ENCODE measurements at places on chromosomes 13 and 19.
A peak's percentile ranks its signal among the peaks of the same experiment; 100 is the strongest.

DNA sequence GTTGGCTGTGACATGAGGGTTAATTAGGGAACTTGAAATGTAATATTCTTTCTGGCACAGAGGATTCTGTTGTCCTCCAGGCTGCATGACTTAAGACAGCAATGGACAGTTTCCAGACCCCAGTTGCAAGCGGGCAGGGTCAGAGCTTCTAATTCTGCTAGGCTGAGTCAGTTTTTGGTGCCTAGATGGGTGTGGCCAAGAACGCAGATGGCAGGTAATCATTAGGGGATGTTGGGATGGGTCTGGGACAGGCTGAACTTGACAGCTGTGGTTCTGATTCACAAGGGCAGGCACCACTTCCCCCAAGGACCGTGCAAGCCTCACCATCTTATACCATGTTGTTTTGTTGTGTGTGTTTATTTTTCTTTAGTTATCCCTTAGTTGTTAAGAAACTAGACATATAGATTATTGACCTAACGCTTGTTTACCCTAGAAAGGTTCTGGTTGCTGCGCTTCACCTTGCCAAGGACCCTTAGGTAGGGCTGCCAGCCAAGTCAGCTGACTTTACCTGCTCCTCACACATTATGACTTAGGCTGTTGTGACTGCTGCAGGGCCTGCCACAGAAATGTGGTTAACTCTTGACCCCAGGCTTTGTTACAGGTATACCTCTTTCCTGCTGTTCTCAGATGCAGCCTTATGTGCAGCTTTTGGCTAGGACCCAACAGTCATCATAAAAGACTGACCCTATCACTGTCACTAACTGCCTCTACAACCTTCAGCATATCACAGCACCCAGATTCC lies 117.7 kb upstream of the KLF12 start:
- no peak for DNase-seq

DNA sequence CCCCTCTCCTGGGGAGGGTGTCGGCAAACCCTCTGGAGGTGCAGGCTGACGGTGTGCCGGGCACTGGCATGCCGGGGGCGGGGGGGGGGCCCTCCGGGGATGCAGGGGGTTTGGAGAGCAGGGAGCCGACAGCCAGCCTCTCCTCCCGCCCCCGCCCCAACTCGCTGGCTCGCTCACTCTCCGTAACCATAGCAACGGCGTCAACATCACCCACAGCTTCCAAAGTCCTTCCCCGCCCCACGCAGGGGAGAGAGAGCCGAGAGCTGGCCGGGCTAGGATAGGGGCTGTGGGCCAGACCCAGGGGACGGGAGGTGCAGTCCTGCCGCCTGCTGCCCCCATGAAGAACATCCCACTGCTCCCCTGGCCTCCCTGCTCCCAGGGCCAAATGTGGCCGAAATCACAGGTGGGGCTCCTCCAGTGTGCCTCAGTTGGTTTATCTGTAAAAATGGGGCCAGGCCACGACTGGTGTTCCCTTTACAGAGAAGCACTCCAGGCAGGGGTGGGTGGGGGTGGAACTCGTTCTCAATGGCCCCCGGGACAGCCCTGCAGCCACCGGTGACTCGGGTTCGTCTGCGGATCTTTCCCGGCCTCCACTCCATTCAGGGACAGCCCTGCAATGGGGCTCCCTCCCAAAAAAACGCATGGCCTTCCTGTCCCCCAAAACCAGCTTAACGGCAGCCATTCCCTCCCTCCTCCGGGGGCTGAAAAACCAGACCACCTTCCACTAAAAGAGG lies 3.2 kb downstream of the KLF16 start:
- DNase-seq = no peak

- DNase-seq = no peak
Observed at GRCh38 chr19:23070353-23071146, 46.3 kb upstream of the ZNF730 start.

- DNase-seq = no peak
Observed at GRCh38 chr13:84130495-84131114, 248.3 kb upstream of the SLITRK1 start.

DNA sequence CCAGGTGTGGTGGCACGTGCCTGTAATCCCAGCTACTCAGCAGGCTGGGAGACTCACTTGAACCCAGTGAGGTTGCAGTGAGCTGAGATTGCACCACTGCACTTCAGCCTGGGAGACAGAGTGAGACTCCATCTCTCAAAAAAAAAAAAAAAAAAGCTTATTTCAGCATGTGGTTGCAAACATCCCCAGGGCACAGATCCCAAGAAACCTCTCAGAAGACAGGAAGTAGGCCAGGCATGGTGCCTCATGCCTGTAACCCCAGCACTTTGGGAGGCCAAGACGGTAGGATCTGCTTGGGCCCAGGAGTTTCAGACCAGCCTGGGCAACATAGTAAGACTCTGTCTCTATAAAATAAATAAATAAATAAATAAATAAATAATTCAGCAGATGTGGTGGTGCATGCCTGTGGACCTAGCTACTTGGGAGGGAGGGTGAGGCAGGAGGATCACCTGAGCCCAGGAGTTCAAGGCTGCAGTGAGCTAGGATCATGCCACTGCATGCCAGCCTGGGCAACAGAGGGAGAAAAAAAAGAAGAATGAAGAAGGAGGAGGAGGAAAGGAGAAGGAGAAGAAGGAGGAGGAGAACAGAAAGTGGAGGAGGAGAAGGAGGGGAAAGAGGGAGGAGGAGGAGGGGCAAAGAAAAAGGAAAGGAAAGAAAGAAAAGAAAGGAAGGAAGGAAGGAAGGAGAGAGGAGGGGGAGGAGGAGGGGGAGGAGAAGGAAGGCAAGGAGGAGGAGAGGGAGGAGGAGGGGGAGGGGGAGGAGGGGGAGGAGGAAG lies 4.3 kb upstream of the LRRC8E start:
- DNase-seq = no peak

DNA sequence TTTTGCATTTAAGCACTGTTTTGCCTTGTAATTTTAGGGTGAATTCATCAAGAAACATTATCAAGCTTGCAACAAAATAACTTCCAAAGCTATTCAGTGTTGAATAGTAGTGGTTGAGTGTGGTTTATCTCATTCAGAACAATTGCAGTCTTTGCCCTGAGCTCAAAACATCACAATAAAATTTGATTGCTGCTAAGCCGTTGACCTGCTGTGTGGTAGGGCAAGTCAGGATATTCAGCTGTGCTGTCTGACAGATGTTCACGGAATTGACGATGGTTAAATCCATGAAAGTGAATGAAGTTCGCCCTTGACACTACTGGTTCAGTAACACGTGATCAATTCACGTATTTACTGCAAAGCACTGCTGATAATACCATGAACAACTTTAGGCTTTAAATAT lies 66.9 kb downstream of the GJA3 start:
- DNase-seq = no peak

GRCh38 chr13:103634066-103634465 lies 567.8 kb upstream of the SLC10A2 start:
- no peak for DNase-seq

GRCh38 chr13:49220036-49220855 lies at the start of gene MLNR:
TSS of gene MLNR (plus strand) at chr13:49220338. CDS start at chr13:49220338, 0 bp downstream.
- peak; percentile 24 for DNase-seq

GRCh38 chr13:105196052-105196451 lies 1339.4 kb downstream of the EFNB2 start:
- no peak for DNase-seq

DNA sequence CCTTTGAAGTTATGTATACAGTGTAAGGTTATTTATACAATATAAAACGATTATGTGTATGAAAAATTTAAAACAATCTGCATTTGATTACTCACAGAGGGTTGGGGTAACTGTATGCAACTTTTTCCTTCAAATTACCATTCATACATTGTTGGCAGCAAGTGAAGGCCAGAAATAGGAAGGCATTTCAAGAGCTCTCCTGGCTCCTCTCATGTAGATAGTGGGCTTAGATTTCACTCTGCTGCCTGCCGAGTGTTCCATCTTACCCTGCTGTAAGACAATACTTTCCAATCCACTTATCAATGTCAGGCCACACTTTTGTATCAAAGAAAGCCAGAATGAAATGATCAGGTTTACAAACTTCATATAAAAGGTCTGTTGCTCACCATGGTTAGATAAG lies 245.2 kb downstream of the DNAJC15 start:
- DNase-seq = no peak

GRCh38 chr13:111130116-111130508 lies 15.0 kb downstream of the ARHGEF7 start:
- DNase-seq = no peak

GRCh38 chr19:34984287-34984686 lies 15.8 kb upstream of the GRAMD1A start:
- no peak for DNase-seq

GRCh38 chr19:49155820-49156346 lies 687 bp upstream of the HRC start:
- no peak for DNase-seq

GRCh38 chr19:18741124-18742121 lies 49.7 kb downstream of the COMP start:
- DNase-seq = no peak

DNA sequence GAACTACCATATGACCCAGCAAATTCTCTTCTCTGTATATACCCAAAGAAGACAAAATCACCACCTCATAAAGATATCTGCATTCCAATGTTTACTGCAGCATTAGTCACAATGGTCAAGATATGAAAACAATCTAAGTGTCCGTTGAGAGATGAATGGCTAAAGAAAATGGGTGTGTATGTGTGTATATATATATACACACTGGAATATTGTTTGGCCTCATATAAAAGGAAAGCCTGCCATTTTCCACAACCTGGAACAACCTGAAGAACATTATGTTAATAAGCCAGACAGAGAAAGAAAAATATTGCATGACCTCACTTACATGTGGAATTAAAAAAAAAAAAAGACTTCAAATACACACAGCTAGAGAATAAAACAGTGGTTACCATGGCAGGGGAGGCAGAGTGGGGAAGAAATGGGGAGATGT lies 29.5 kb upstream of the RBM26 start:
- DNase-seq = no peak

GRCh38 chr13:92197669-92198068 lies 799.2 kb downstream of the GPC5 start:
- DNase-seq = no peak

- no peak for DNase-seq
Observed at GRCh38 chr13:60370343-60370742, 26.7 kb upstream of the TDRD3 start.

DNA sequence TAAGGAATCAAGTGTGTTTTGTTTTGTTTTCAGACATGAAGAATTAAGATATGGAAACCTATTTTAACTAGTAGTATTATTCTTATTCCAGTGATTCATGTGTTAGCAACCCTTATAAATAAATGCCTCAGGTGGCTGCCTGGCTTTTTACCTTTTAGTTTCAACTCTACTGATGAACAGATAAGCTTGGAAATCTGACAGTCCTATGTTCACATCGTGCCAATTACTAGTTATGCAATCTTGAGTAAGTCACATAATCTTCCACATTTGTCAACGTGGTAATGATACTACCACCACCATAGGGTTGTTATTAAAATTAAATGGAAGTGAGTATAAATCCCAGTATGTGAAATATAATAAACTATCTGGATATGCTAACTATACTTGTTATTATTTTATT lies 64.3 kb downstream of the TBC1D4 start:
- DNase-seq = no peak

DNA sequence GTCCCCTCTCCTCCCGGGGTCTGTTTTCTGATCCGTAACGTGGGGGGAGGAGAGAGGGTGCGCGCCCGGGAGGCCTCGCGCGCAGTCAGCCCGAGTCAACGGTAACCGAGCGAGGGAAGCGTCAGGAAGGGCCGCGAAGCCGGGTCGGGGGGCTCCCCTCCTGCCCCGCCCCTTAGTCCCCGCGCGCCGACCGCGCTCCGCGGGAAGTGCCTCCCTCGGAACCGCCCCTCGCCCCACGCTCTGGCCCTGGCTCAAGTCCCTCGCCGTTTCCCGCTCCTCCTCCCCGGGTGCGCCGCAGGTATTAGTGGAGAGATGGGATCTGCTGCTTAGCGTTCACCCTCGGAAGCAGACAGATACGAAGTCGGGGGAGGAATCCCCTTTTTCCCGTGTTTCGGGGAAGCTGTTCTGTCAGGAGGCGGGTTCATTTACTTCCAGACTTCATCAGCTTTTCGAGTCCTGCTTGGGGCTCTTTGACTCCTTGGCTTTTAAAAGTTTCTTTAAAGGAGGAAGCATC lies 770 bp downstream of the HNRNPM start:
- peak; percentile 33 for DNase-seq

DNA sequence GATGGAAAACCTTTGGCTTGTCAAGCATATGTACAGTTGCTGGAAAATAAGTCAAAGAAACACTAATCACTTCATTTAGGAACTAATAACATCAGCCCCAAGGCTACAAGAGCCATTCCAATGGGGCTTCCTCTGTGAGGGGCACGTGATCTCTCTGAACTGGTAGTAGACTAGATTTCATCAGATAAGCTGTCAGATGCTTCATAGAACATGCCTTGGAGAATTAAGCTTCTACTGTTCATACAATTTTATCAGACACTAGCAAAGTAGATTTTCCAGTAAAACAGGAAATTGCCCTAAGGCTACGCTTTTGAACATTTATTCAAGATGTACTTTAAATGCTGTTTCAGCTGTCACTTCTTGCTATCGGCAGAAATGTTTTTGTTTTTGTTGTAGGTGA lies 107.8 kb downstream of the EDNRB start:
- no peak for DNase-seq

GRCh38 chr13:50627111-50627510 lies 216.4 kb downstream of the DLEU7 start:
- no peak for DNase-seq

DNA sequence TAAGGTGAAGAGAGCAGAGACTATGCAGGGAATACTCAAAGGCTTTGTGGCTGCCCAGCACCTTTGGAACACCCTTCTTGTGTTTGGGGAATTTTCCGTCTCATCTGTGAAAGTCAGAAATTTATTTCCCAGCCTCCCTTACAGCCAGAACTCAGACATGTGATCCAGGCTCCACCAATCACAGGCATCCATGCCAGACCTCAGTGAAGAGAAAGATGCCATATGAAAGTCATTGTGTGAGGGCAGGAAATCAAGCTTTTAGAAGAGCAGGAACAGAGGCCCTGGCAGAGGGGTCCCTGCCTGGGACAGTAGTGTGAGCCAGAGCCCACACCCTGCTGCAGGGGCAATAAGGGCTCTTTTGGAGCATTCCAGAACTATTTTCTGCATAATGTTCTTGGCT lies 12.1 kb downstream of the CCDC70 start:
- no peak for DNase-seq

- DNase-seq = no peak
Observed at GRCh38 chr13:39557285-39557955, 45.6 kb downstream of the LHFPL6 start.

- no peak for DNase-seq
Observed at GRCh38 chr13:113599391-113599790, 14.8 kb downstream of the TFDP1 start.

- no peak for DNase-seq
Observed at GRCh38 chr13:97456047-97456446, 22.1 kb downstream of the RAP2A start.

GRCh38 chr19:45103156-45103507 lies 10.2 kb downstream of the PPP1R37 start:
- DNase-seq = no peak

GRCh38 chr13:65882810-65883209 lies 1347.3 kb downstream of the PCDH9 start:
- no peak for DNase-seq

- peak; percentile 69 for DNase-seq
Observed at GRCh38 chr19:47573071-47574026, at the start of gene ZNF541. TSS of gene ZNF541 (minus strand) at chr19:47573148. CDS start at chr19:47555856, 17,292 bp downstream.

- no peak for DNase-seq
Observed at GRCh38 chr19:50417111-50418081, 1.3 kb upstream of the SPIB start.

- DNase-seq = no peak
Observed at GRCh38 chr19:13864667-13865570, 12.0 kb upstream of the NANOS3 start.

Measured in activated CD4-positive, alpha-beta T cell treated with anti-CD3 and anti-CD28 coated beads for 24 hours (primary cell).